ENCODE measurements at places on chromosomes 3 and 15. TPM values are rescaled to one million over a fixed set of nuclear protein-coding genes. Genes with fewer than 3 reads are reported as not detected.

LRRC31 gene
- total RNA-seq, result not detected

HES1 gene
- 16.2 TPM for total RNA-seq

CCNB2 gene
- 103 TPM for total RNA-seq

MCF2L2 gene
- not detected for total RNA-seq

TLR9 gene
- total RNA-seq, result not detected

KCNAB1 gene
- not detected for total RNA-seq

GLDN gene
- not detected for total RNA-seq

GPR160 gene
- 2.2 TPM for total RNA-seq

LEO1 gene
- total RNA-seq, result 56.6 TPM

TNFAIP8L3 gene
- total RNA-seq, result 6.9 TPM

SLC24A5 gene
- not detected for total RNA-seq

LYZL4 gene
- not detected for total RNA-seq

EXD1 gene
- total RNA-seq, result not detected

CCDC13 gene
- 0.48 TPM for total RNA-seq

CFAP20DC gene
- 2.3 TPM for total RNA-seq

RTP3 gene
- not detected for total RNA-seq

UBAP1L gene
- total RNA-seq, result 0.48 TPM

LSAMP gene
- total RNA-seq, result not detected

NOX5 gene
- total RNA-seq, result 0.30 TPM

NR2E3 gene
- 0.15 TPM for total RNA-seq

DNAH12 gene
- 0.02 TPM for total RNA-seq

FAM81A gene
- total RNA-seq, result 13.3 TPM

PROS1 gene
- 9.7 TPM for total RNA-seq

OCA2 gene
- total RNA-seq, result 0.18 TPM

NANOGP8 gene
- not detected for total RNA-seq

GABRG3 gene
- total RNA-seq, result 0.31 TPM

TP63 gene
- total RNA-seq, result 0.70 TPM

RETNLB gene
- total RNA-seq, result not detected

ECE2 gene
- not detected for total RNA-seq

DTX3L gene
- 6.0 TPM for total RNA-seq

EIF1B gene
- 55.8 TPM for total RNA-seq

CCDC33 gene
- 5.2 TPM for total RNA-seq

MOBP gene
- not detected for total RNA-seq

PCLAF gene
- total RNA-seq, result 167 TPM

CNTN6 gene
- not detected for total RNA-seq

MAGEL2 gene
- not detected for total RNA-seq

MEX3B gene
- 4.0 TPM for total RNA-seq

GP5 gene
- not detected for total RNA-seq

FGF12 gene
- total RNA-seq, result 0.37 TPM

ASB14 gene
- not detected for total RNA-seq

TRH gene
- not detected for total RNA-seq

ROBO2 gene
- total RNA-seq, result not detected

RAB6B gene
- total RNA-seq, result 1.7 TPM

TSC22D2 gene
- 12.0 TPM for total RNA-seq

GTF2E1 gene
- 12.0 TPM for total RNA-seq

MUSTN1 gene
- not detected for total RNA-seq

CLEC3B gene
- not detected for total RNA-seq

CPA3 gene
- total RNA-seq, result not detected

WDR93 gene
- total RNA-seq, result 0.15 TPM

KBTBD13 gene
- not detected for total RNA-seq

SIDT1 gene
- total RNA-seq, result 0.96 TPM

RPS27L gene
- total RNA-seq, result 395 TPM

C3orf22 gene
- total RNA-seq, result not detected

OXNAD1 gene
- total RNA-seq, result 7.8 TPM

All from A549 treated with RU486 at 1 μM for 4 hours (cell line).